Subcutaneous preadipocyte (primary cell): ENCODE measurements at places on chromosomes 6 and 20. TPM values are rescaled to one million over a fixed set of nuclear protein-coding genes. Genes with fewer than 3 reads are reported as not detected.

Gene SLC35F1
- not detected in 2 replicates for total RNA-seq

Gene TMEM63B
- total RNA-seq = 22.8 and 24.4 TPM in 2 replicates

Gene MYCT1
- not detected in 2 replicates for total RNA-seq

Gene C6orf58
- 0.20 TPM in 1 of 2 replicates, not detected in the other for total RNA-seq

Gene STMND1
- total RNA-seq = not detected in 2 replicates

Gene PDYN
- not detected in 2 replicates for total RNA-seq

Gene L3MBTL1
- total RNA-seq = 2.0 and 2.9 TPM in 2 replicates

Gene COMMD7
- 39.1 and 44.1 TPM in 2 replicates for total RNA-seq

Gene TP53TG5
- total RNA-seq = not detected in 2 replicates

Gene TULP4
- 84.1 and 97.4 TPM in 2 replicates for total RNA-seq
